ENCODE measurements at places on chromosomes 3 and 15. TPM values are rescaled to one million over a fixed set of nuclear protein-coding genes. Genes with fewer than 3 reads are reported as not detected.
A peak's percentile ranks its signal among the peaks of the same experiment; 100 is the strongest.

The RTP4 gene
- polyA plus RNA-seq = 1.3 TPM

The KLHL40 gene
- not detected for polyA plus RNA-seq

The PTH1R gene
- polyA plus RNA-seq = 48.6 TPM

The SCAANT1 gene
- 1.7 TPM for polyA plus RNA-seq

The XCR1 gene
- 0.07 TPM for polyA plus RNA-seq

The PLA1A gene
- polyA plus RNA-seq = 7.6 TPM

The PSMD6 gene
- polyA plus RNA-seq = 127 TPM

The ERICH6 gene
- polyA plus RNA-seq = 0.37 TPM

The ATG3 gene
- 44.4 TPM for polyA plus RNA-seq

The NRG4 gene
- 4.2 TPM for polyA plus RNA-seq

The NPAP1 gene
- 0.27 TPM for polyA plus RNA-seq

The BCL2A1 gene
- 0.21 TPM for polyA plus RNA-seq

The TM4SF4 gene
- polyA plus RNA-seq = 2.8 TPM

DNA sequence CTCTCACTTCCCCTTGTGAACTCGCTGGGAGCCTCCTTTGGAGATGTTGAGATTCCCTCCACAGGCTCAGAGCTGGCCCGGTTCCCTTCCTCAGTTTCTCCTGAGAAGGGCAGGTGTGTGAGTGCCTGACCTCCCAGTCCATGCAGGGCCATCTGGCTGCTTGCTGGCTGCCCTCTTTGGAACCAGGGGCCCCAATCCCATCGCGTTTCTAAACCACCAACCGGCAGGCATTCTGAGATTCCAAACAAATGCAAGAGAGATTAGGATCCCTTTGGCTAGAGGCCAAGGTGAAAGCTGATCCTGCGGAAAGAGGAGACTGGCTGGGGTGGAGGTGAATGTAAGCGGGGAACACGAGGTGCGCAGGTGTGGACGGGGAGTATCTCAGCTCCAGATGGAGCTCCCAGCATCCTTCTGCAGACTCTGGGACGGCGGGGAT, 2.9 kb upstream of the PRRT3 start:
- DNase-seq = peak; percentile 36

DNA sequence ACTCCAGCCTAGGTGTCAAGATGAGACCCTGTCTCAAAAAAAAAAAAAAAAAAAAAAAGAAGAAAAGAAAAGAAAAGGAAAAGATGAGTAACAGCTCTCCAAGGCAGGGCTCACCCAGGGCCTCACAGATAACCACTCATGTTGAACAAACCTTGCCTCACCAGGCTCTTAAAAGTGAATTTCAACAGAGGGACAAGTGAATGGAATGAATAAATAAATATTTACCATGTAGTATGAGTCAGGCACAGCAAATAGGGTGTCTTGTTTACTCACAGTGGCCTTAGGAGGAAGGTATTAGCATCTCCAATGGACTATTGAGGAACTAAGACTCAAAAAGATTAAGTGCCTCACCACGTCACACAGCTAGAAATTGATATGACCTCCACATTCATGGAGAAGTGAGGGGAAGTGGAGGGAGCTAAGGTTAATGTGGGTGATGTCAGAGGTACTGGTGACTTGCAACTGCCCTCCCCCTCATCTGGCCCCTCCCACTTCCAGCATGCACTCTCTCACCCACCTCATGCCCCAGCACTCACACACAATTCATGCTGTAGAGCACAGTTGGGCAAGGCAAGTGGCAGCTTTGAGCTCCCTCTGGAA, 255.5 kb downstream of the UACA start:
- DNase-seq = no peak

DNA sequence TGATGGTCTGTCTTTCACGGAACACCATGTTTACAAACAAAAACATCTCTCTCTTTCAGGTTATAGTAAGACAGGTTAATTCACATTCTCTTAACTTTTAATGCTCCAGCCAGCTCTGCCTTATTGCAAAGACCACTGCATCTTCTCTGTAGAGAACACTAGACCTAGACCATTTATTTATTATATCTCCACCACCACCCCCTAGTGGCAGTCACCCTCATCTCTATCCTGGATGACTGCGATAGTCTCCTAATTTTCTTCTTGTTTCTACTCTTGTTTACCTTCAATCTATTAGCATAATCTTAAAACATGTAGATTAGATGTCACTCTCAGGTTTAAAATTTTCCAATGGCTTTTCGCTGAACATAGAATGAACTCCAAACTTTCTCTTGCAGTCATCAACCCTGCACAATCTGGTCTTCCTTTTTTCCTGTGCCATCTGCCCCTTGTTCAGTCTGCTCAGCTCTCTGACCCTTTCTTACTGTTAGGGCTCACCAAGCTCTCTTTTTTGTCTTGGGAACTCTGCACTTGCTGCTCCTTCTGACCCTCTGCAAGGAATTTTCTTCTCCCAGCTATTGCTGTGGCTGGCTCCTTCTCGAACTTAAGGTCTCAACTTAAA, 155.6 kb downstream of the SQOR start:
- no peak for DNase-seq

GRCh38 chr15:31352339-31352751, 25.7 kb downstream of the KLF13 start:
- DNase-seq = no peak

GRCh38 chr3:86996261-86996955, 5.5 kb upstream of the VGLL3 start:
- no peak for DNase-seq

DNA sequence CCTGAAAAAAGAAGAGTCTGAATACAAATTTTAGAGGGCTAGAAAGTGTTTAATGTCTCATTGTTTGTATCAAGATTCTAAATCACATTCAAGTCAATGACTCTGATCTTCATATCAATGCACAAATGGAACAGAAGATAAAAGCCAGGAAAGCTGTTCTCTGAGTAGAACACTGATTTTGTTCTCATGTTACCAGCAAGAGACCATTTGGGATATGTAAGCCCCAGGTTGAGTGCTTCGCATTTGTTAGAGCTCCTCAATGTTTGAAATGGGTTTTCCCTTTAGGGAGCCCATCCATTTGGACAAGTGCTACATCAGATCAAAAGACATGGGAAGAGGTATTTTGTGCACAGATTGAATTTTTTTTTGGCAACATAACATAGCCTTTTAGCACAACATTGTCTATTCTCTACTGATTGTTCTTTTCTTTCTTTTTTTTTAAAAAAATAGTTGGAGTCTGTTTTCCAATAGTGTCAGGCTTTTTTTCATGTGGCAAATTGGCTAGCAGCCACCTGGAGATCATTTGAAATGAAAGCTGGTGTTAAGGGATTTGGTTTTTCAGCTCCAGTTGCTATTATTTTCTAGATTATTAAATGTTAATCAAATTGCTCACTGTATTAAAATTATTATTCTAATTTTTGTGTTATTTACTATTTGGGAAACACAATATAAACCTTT, 74.5 kb upstream of the ZPLD1 start:
- no peak for DNase-seq

- peak; percentile 37 for DNase-seq
Measured at GRCh38 chr3:46849045-46849631, 14.1 kb downstream of the MYL3 start.

GRCh38 chr3:73409138-73409763, 215.5 kb downstream of the PDZRN3 start:
- DNase-seq = no peak

DNA sequence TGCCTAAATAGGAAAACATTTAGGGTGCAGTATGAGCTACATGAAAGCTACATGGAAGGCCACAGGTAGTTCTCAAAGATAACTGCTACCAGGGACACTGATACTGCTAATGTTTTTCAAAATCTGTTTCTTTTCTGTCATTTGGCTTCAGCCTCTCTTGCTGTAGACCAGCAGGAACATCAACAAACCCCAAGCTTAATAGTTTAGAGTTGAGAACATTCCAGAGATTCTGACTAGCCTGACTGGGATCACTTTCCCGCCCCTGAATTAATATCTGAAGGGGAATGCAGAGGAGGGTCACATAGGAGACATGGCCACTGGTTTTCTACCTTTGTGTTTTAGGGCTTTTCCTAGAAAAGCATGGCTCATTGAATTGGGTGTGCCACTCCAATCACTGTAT, 16.9 kb upstream of the C3orf38 start:
- DNase-seq = no peak

- no peak for DNase-seq
Measured at GRCh38 chr3:7573330-7573729, 712.4 kb downstream of the GRM7 start.

- DNase-seq = no peak
Measured at GRCh38 chr15:64574301-64575017, 114.1 kb downstream of the ZNF609 start.

- no peak for DNase-seq
Measured at GRCh38 chr15:70033109-70033508, 64.6 kb downstream of the TLE3 start.

- DNase-seq = no peak
Measured at GRCh38 chr3:22862111-22862510, 341.0 kb upstream of the UBE2E2 start.

DNA sequence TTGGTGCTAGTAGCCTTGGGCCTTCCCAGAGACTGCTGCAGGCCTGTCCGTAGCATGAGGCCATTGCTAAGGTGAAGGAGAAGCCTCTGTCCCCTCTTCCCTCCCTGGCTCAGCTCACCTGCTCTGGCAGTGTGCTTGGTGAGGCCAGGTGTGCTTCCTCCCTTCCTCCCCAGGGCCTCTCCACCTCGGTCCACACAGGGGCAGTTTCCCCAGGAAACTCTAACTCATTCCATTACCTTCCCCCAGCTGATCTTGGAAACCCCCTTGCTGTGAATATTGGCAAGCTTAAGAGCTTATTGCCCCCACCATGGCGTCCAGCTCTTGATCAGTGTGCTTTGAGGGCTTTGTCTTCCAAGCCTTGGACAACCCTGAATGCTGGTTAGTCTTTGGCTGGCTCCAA, 52.7 kb downstream of the ZNF445 start:
- DNase-seq = no peak

DNA sequence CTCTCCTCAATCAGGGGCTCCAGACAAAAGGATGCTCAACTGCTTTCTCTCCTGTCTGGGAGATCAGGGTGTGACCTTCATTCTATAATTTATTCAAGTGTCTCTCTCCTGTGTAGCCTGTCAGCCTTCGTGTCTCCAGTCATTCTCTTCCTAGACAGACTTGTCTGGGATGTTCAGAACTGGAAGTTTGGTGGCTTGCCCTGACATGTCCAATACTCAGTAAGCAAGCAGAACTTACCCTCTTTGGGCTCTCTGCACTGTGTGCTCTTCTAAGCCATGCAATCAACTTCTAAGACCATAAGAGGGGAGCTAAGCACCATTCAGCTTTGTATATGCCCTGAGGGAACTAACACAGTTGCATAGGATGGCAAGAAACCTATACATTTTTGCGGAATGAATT, 14.1 kb downstream of the ACKR2 start:
- DNase-seq = no peak

DNA sequence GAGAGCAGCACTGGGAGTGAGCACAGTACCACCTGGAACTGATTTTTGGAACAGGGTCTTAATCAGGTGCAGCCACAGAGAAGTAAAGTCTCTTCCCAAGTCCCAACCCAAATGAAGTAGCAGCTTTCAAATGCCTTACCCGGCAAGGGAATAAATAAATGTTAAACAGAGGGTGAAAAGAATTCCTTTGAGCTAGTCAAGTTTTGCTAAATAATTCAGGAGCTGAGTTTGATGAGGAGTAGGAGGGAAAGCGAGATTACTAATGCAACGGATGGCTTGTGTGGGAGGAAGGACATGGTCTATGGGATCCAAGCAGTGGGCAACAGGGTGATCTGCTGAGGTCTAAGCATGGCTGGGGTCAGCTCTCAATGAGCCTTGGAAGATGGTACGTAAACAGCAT, 204.5 kb upstream of the ST8SIA2 start:
- no peak for DNase-seq

DNA sequence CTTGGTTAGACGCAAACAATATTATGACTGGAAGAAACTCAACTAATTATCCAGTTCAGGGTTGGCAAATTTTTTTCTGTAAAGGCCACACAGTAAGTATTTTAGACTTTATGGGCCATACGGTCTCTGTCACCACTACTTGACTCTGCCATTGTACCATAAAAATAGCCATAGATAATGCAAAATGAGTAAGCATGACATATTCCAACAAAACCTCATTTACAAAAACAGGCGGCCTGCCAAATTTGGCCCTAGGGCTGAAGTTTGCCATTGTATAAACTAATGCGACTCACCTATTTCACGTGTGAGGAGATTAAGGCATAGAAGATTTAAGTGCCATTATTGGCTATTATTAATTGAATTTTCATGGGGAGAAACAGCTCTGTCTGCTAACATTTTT, 116.8 kb upstream of the CNTN6 start:
- no peak for DNase-seq

DNA sequence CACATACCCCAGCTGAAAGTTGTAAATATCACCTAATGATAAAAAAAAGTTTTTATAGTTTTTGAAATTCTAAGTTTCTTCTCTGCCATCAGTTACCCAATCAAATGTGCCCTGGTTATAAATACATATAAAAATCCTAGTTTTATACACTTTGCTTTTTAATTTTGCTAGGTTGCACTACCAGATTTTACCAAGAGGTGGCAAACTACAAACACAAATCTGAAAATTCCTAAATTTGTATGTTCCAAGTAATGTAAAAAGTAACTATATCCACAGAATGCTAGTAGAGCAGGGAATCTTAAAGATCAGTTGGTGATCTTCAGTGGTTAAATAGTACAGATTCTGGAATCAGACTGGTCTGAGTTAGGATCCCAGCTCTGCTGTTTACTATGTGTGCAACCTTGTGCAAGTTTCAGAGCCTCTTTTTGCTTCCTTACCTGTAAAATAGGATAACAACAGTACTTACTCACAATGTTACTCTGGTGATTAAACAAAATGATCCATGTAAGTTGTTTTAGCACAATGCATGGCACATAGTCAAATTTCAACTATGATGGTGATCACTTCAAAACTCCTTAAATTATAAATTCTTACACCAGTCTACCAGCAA, 11.0 kb downstream of the TRPM7 start:
- no peak for DNase-seq
